Choroid plexus epithelial cell (primary cell): ENCODE measurements at places on chromosomes 7 and 10.

GRCh38 chr7:29805031-29805430 is 1.3 kb upstream of the WIPF3 start:
- no peak for DNase-seq

- DNase-seq, result peak; percentile 52
These were observed 120.3 kb upstream of the PTPRZ1 start for GRCh38 chr7:121752706-121753105.

GRCh38 chr7:132738254-132738653 is 162.0 kb upstream of the PLXNA4 start:
- DNase-seq, result peak; percentile 58

- DNase-seq, result no peak
These were observed 77.9 kb upstream of the MXI1 start for GRCh38 chr10:110129490-110129889.

DNA sequence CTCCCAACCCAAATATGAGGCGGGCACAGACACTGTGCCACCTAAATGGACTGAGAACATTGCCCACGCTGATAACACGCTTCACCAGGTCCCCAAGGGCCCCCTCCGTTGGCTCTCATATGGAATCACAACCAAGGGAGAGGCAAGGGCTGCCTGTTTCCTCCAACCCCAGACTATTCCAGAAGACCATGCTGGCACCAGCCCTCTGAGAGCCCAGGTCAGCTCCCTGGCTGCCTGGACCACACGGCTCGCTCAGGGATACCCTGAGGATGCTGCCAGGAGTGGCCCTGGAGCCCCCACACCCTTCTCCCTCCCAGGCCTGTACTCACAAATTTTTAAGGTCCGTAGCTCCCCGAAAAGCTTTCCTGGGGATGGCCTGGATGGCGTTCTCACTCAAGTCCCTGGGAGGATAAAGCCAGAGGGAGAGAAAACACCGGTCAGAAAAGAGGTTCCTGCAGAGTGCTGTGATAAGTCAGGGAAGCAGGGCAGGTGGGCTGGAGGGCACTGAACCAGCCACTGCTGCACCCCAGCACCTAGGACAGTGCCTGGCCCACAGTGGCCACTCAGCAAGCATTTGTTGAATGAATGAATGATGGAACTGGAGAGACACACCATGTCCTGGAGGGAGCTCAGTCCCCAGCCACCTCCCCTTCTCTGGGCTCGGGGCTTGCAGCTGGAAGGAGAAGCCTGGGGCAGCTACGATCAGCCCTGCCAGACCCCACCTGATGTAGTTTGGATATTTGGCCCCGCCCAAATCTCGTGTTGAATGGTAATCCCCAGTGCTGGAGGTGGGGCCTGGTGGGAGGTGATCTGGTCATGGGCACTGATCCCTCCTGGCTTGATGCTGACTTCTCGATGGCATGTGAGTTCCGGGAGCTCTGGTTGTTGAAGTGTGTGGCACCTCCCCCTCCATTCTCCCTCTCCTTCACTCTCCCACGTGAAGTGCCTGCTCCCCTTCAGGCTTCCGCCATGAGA is 119.8 kb downstream of the SLIT1 start:
- no peak for DNase-seq

DNA sequence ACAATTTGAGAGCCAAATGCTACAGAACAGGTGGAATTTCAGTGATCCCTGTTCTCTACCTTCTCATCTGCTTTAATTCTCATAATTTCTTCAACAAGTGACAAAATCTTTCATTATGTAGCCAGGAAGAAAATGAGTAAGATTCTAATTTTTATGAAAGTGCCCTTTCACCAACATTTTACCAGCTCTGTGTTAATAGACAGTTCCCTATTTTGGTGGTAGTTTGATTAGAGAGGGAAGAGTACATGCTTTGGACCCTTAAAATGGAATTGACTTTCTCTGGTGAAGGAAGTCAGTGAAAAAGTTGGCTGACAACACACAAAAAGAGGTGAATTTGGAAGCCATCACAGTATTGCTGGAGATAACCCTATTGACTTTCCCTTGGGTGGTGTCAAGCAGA is 61.7 kb downstream of the CACNB2 start:
- no peak for DNase-seq

GRCh38 chr10:20933705-20934104 is 36.6 kb upstream of the NEBL start:
- no peak for DNase-seq
